ENCODE measurements at places on chromosomes 12 and 14.

DNA sequence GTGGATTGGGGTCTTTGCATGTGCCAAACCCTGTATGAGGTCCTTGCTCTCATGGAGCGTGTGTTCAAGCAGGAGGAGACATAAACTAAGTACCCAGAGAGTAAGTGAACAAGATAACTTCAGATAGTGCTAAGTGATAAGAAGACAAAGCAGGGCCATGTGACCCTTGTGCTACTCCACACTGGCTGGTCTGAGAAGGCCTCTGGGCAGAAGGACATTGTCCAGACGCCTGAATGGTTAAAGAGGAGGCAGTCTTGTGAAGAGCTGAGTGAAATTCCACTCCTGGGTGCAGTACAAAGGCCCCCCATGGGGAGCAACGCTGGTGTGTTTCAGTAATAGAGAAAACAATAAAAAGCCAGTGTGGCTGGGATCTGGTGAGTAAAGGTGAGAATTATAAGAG is 93.3 kb upstream of the RIC8B start:
- no peak for DNase-seq

DNA sequence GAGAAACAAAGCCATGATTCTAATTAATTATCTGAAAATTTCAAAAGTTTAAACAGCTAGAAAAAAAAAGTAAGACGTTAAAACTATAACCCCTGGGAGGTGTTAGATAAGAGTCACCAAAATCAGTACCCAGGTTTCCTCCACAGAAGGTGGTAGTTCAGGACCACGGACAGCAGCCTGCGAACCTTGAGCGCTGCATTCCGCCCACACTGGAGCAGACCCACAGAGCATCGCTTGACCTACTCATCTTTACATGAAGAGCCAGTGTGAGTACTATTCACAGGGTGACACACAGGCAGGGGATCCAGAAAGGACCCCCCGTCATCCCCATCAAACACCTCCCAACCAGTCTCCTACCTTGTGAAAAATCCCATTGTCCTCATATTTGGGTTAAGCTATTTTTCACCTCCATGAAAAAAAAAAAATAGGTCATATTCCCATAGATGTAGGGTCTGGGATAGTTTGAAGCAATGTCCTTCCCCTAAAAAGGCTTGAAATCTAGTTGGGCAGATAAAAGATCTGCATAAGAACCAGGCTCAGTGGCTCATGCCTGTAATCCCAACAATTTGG is 8.8 kb upstream of the CHGA start:
- peak; percentile 63 for DNase-seq

DNA sequence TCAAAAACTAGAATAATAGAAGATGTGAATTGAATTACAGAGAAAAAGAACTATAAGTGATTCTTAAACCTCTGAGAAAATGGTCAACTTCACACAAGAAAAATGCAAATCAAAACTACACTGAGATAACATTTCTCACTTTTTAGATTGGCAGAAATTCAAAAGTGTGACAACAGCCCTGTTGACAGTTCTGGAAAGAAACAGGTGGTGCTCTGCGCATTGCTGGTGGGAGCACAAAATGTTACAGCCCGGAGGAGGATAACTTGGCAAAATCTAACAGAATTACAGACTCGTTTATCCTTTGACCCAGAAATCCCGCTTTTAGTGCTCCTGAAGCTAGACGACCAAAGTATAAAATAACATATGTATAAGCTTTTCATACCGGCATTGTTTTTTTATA is 222.5 kb upstream of the CNTN1 start:
- no peak for DNase-seq

DNA sequence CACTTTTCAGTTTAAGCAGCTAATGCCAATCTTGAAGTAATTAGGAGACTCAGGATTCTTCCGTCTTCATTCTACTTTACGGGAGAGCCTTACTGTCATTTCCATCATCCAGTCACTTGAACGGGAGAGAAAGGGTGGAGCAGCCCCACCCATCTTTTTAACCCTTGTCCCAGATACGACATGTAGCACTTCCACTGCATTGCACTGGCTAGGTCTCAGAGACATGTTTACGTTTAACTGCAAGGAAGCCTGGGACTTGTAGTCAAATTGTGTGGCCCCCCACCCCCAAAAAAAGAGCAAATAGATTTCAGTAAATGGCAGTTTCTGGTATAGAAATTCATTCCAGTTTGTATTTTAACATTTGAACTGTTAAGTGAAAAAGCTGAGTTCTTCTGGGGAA is 46.1 kb upstream of the SYT1 start:
- DNase-seq = no peak

DNA sequence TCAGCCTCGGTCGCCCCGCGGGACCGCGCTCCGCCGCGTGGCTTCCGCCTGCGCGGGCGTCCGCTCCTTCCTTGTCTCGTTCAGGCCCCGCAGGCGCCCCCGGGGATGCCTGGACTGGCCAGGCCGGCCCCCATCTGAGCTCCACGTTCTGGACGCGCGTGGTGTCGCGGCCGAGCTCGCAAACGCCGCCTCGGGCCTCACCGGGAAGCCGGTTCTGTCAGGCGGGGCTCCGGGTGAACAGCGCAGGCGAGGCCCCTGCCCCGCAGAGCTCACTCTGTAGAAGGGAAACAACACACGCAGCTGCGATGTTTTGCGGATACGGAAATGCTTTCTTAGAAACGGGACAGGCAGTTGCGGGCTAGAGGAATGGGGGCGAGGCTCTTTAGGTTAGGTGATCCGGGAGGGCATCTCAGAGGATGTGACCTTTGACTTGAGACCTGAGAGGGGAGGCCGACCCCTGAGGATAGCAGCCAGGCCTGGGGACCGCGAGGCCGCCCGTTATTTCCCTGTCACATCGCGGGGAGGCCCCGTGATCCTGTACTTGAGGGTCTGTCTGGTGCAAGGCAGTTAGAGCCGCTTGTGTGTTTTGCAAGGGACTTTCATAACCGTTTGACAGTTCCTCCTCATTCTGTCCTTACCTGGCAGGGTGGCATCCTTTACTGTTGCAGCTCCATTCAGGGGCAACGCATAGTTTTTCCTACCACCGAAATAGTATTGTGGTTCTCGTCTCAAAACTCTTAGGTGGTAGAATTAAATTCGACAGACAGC is 584 bp downstream of the VRK1 start:
- no peak for DNase-seq

- peak; percentile 90 for DNase-seq
Observed at GRCh38 chr12:54229624-54230212, 40.9 kb upstream of the SMUG1 start.

- DNase-seq = no peak
Observed at GRCh38 chr12:2043054-2043453, 9.7 kb upstream of the CACNA1C start.

GRCh38 chr14:94907626-94908261 is 137.8 kb upstream of the GSC start:
- no peak for DNase-seq

DNA sequence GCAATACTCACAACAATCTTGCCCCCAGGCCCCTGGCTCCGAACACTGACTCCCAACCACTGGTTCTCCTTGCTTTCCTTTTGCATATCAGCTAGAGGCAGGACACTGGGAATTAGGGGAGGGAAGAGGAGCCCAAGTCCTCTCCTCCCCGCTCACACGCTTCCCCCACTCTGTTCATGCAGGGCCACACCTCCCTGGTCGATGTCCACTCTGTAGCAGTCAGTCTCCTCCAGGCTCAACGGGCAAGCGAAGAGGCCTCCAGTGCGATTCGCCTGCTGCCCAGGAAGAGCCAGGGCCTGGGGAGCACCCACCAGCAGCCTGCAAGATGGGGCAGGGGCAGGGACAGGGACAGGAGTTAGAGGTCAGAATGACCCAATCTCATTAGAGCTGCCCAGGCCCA is 4.8 kb downstream of the ITGA7 start:
- no peak for DNase-seq

DNA sequence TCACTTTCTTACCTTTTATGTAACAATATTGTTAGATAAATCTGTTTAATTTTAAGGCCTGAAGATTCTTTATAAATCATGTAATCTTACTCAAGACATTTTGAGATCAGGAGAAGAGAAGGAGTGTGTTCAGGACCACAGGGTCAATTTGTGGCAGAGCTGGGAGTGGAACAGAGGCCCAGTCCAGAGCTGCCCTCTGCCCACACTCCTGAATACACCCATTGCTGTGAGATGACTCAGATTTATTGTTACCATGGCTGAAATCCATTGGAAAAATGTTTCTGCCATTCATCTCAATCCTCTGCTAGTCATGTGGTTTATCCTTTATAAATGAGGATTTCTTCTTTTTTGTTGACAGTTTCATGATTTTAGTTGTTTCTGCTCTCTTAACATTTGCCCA is 100.5 kb upstream of the STXBP6 start:
- DNase-seq = no peak

DNA sequence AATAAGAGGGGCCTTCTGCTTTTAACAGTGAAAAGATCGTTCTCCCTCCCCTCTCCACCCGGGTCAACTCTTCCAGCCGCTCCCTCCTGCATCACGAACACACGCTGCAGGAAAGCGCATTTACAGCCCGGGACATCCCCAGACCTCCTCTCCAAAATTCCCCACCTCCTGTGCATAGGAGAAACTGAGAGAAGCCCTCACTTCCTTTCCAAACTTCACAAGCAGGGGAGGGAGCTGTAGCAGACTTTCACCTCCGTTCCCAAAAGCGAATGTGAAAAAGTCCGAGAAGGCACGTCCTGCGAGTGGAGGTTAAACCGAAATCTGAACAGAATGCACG is 513 bp downstream of the BCAT1 start:
- peak; percentile 91 for DNase-seq

GRCh38 chr12:130973109-130973508 is 19.4 kb downstream of the ADGRD1 start:
- DNase-seq = no peak

DNA sequence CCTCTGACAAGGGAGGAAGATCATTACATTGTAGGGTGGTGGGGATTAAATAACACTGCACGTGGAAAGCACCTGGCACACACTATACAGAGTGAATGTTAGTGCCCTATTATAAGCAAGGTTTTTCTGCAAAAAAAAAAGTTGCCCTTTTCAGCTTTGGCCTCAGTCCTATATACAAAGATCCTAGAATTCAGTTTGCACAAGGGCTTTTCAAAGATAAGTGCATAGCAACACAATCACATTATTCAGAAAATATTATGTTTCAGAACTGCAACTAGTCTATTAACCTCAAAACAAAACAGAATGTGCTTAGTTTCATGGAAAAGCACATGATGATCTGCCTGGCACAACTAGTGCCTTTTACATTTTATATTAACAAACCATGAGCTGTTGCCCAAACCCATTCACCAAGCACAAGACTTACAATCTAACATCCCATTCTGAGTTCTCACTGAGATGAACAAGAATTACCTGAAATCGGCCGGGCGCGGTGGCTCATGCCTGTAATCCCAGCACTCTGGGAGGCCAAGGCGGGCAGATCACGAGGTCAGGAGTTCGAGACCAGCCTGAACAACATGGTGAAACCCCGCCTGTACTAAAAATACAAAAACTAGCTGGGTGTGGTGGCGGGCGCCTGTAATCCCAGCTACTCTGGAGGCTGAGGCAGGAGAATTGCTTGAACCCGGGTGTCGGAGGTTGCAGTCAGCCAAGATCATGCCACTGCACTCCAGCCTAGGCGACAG is 1.8 kb downstream of the TM7SF3 start:
- DNase-seq = no peak

DNA sequence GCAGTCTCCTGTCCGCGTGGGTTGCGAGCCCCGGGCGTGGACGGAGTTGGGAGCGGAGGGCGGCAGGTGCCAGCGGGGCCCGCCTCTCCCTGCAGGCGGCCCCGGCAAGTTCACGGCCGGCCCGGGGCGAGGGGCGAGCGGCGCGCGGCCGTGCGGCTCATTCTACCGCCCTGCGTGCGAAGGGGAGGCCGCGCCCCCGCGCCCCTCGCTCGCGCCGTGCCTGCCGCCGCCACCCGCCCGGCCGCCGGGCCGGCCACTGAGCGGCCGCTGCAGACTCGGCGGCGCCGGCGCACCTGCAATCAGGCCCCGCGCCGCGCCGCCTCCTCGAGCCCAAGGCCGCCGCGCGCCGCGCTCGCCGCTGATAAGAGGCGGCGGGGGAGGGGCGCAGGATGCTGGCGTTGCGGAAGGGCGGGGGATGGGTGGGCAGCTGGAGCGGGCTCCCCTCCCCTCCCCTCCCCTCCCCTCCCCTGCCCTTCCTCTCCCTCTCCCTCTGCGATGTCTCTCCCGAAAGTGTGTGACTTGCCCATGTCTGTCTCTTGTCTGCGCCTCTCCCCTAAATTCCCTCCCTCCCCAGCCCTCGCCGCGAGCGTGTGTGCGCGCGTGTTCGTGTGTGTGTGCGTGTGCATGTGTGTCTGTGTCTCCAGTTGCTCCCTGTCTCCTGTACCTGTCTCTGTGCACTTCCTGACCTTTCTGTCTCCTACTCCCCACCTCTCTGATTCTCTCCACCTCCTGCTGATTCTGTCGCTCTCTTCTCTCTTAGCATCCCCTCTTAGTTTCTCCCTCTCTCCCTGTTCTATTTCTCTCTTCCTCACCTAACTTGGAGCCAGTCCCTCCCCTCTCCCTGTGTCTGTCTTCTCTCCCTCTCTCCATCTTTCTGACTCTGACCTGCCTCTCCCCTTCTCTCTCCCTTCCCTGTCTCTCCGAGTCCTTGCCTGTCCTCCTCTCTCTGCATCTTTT is 768.1 kb upstream of the TBX3 start:
- DNase-seq = no peak

DNA sequence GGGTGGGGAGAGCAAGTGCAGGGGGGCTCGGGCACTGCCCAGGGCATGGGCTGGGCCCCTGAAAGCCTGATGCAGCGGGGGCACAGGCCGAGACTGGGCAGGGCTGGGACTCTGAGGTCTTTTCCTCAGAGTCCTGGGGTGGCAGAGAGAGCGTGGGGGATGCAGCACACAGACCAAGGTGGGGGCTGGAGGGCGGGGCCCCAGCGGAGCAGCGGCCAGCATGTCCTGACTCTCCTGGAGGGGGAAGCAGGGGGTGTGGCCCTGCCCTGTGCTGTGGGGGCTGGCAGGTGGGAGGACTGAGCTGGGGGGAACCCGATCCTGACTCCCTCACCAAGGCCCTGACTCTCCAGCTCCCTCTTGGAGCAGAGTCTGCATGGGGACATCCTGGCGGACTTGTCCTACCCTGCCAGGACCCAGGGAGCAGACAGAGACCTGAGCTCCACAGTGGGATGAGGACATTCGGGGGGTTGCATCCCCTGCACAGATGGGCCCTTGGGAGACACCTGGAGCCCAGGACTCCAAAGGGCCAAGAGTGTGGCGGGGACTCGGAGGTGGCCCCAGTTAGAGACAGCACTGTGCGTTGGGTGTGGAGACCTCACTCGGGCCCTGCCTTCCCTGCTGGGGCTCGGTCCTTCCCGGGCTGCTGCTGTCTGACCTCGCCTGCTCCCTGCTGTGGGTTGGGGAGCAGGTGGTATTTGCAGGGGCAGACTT is 326.1 kb downstream of the TMEM121 start:
- DNase-seq = no peak
